ENCODE measurements at places on chromosomes 7 and 10.

DNA sequence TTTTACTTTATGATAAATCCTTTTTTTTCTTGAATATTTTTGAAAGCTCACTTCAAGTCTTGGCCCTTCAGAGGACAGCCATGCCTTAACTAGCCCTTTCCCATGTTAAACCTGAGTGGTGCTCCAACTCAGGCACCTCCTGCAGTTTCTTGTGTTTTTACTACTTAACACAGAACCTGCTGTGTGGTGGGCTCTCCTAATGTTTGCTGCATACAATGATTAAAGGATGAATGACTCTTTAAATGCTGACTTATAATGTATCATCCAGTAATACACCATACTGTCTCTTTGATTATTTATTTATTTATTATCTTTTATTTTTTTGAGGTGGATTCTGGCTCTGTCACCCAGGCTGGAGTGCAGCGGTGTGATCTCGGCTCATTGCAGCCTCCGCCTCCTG, 179.4 kb downstream of the SEMA3E start:
- no peak for DNase-seq

DNA sequence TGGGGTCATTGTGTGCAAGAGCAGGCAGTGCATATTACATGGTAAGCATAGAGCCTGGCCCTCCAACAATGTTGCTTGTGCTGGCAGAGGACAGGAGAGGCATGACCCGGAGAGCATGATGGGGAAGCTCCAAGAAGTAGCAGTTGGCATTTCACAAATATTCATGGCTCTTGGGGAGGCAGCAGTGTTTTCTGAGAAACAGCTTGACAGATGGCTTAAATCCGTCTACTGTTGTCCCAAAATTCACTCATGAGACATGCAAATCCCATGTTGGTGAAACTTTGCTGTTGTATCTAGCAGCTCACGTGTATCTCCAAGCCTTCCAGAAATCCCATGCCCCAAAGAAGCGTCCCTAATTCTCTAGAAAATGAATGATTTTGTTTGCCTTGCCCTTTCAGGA, 487.0 kb downstream of the SORCS3 start:
- no peak for DNase-seq

GRCh38 chr10:35194906-35195305, 68.3 kb downstream of the CREM start:
- DNase-seq, result no peak

- no peak for DNase-seq
These were observed 55.3 kb downstream of the SLC25A13 start for GRCh38 chr7:96266580-96266979.

DNA sequence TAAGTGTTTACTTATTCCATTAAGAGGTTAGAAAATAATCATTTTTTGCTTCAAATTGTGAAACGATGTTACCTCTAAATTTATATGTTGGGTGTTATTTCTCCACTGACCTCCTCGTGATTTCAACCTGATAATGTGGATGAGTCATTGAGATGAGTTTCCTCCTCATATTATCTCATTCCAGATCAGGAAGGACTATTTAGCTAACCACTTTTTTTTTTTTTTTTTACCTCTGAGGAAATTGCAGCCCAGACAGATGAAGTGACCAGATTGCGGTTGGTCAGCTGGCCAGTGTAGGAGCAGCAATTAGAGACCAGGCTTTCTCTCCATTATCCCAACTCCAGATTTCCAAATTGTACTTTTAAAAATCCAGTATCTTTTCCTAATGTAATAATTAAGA, 248.7 kb downstream of the FZD1 start:
- DNase-seq, result no peak

- DNase-seq, result no peak
These were observed 184.0 kb downstream of the CCDC7 start for GRCh38 chr10:32629910-32630309.

DNA sequence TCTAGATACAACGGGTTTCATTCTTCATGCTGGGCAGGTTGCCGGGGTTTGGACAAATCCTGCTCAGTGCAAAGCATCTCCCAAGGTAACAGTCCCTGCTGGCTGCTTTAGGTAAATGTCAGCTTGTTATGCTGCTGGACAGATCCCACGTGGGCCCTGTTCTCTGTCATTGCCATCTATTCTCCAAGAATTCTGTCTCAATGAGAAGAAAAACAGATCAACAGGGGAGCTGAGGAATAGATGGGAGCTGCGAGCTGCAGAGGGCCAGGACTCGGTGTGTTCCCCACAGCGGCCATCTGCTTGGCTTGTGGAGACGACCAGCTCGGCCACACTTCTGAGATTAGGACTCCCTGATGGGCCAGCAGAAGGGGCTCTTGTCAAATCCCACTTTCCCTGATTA, 235.2 kb downstream of the DPP6 start:
- DNase-seq, result no peak

- no peak for DNase-seq
These were observed 371.9 kb downstream of the BMPER start for GRCh38 chr7:34277016-34277802.

Data from activated effector memory CD4-positive, alpha-beta T cell treated with Interleukin-2 at 50 U/mL for 16 hours (primary cell).